CD4-positive, alpha-beta T cell treated with Interleukin-17A for 1 hour (primary cell): ENCODE measurements at places on chromosomes 12 and 14.
A peak's percentile ranks its signal among the peaks of the same experiment; 100 is the strongest.

DNA sequence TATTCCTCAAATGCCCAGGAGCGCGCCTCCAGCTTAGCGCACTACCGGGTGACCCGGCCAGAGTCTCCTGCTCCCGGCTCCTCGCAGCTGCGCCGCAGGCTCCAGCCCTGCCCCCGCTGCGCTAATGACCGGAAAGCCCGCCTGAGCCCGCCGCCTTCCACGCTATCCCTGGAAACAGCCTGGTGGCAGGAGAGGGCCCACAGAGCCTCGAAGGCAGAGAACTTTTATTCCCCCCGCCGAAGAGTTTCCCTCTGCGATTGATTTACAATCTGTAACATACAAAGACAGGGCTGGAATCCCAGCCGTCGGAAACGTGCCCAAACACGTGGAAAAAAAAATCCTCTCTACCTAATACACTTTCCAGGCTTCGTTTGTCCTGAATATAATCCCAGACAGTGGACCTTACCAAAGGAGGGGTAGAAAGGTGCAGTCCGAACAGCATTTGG lies 1.5 kb downstream of the COL2A1 start:
- peak; percentile 0 for DNase-seq

- no peak for DNase-seq
These were observed 753 bp upstream of the ATP5MC2 start for GRCh38 chr12:53676656-53677015.

DNA sequence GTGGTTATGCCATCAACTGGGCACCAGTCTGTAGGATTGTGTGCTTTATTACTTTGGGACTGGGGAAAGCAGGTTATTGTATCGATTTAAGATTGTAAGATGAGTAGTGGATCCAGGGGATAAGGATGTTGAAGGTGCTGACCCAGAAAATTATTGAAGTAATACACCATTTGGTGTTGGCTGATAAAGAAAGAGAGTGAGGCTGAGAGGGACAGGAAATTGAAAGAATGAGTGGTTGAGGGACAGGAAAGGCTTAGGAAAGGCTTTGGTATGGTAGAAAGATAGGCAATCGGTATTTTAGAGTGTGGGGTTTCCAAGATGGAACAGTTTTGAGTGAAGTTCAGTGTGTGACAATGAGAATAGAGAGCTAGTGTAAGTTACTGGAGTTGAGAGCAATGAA lies 12.3 kb downstream of the PPHLN1 start:
- DNase-seq = no peak

DNA sequence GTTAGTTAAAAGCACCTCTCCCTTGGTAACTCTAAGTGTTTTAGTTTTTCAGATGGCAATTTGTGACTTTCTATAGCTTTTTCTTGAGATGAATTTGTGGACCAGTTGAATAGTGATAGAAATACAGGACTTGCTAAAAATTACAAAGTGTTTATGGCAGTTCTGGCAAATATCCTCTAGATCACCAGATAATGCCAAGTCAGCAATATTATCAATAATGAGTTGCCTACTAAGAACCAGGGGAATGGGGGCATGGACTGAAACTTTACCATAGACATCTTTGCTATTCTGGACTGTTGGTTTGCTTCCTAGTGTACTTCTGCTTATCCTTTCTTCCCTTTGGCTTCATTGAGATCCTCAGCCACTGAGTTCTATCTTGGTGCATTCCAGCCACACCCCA lies 584.2 kb downstream of the DIO2 start:
- DNase-seq = no peak

DNA sequence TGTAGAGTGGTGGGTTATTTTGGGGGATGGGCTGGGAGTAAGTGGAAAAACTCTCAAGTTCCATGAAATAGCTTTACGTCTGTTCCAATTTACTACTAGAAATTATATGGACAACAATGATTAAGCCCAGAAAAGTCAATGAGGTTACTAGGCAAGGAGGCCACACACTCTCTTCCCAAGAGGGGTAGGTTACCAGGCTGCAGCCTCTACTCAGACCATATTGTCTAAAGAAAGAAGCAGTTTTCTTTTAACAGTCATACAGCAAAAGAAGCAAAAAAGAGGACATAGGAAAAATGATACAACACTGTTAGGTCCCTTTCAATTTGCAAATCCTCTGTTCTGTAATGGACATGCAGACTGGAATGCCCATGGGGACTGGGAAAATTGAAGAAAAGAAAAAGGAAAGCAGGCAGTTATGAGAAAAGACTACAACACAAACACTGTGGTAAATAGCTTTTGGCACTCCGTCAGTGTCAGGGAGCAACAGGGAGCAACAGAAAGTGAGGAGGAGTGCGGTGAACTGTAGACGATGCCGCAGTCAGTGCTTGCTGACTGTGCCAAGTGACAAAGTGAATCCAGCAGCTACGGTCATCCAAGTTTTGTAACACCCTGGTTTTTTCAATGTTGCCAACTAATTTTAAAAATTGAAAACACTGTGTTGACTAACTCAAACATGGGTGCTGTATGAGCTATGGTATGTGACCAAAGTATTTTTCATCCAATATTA lies 39.8 kb upstream of the HMGA2 start:
- no peak for DNase-seq

- no peak for DNase-seq
These were observed 240.9 kb downstream of the DPF3 start for GRCh38 chr14:72653026-72653425.

DNA sequence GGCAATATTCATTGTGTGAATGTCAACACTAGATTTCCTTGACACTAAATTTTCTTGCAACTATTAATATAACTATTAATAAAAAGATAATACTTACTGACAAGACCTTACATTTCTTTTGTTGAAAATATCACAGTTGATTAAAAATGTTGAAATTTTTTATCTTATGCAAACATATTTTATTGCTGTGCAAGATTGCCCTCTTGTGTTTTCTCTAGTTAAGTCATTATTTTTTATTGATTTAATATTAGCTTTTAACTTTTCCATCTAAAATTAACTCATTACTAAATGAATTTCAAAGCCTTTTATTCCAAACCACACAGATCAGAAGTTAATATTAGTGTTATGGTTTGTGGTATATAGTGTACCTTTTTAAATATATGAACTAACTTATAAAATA lies 11.7 kb upstream of the NAA30 start:
- no peak for DNase-seq

DNA sequence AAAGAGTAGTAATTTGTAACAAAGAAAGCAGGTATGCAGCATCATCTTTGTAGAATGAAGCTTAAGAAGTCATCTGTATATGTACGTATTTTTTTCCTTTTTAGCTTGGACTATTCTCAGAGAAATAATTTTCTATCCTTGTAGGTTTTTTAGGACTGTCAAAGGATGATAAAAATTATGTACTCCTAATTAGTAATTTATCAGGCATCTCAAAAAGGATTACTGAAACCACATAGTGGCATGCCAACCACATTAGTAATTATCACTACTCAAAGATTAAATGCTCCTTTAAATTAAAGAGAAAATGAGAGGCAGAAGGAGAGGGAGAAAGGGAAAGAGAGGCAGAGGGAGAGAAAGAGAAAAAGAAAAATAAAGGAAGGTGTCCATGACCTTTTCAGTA lies 17.3 kb downstream of the TTC8 start:
- DNase-seq = no peak
